SK-N-DZ (cell line): ENCODE measurements at places on chromosomes 12 and 14.

DNA sequence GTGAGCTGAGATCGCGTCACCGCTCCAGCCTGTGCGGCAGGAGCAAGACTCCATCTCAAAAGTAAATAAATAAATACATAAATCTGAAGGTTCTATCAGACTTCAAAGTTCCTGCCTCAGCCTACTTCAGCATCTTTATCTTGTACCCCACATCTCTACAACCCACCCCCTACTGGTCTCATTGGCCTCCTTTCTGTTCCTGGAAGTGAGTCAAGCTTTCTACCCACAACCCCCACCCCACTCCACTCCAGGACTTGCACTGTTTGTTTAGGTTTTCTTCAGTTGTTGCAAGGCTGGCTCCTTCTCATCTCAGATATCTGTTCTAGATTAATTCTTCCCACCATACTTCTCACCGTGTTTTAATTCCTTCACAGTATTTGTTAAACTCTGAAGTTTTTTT lies 714 bp upstream of the PSMC6 start:
- DNase-seq: peak; percentile 42

DNA sequence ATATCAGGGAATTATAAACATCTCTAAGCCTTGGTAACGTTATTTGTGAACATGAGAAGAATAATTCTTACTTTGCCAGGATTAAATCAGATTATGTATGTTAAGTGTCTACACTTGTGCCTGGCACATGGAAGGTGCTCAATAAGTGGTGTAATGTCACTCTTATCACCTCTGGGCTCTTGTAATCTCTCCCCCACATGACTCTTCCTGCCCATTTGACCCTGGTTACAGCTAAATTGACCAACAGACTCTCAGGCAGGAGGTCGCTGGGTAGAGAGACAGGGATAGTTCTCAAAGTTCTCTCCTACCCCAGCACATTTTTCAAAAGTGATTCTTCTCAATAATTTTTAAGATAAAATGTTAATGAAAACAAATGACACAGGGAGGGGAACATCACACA lies 137.8 kb upstream of the FRMD6 start:
- DNase-seq: no peak

- no peak for DNase-seq
Observed at GRCh38 chr14:24943024-24943423, 106.9 kb downstream of the STXBP6 start.

DNA sequence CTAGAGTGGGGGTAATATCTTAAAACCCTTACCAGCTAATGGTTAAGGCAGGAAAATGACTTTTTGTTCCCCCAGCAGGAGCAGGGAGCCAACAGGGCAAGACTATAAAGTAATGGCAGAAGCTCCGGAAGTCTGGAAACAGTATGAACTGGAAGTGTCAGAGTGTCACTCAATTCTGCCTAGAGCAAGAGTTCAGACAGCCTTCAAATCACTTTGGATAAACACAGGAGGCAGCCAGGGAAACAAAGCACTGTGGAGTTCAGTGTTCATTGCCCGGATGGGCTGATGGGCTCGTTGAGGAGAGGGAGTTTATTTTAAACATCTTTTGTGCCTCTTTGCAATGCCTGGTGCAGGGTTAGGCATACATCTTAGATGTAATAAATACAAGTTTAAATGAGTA lies 16.5 kb upstream of the DYRK2 start:
- no peak for DNase-seq

GRCh38 chr12:46702581-46703344 lies 123.0 kb downstream of the SLC38A4 start:
- DNase-seq: no peak

DNA sequence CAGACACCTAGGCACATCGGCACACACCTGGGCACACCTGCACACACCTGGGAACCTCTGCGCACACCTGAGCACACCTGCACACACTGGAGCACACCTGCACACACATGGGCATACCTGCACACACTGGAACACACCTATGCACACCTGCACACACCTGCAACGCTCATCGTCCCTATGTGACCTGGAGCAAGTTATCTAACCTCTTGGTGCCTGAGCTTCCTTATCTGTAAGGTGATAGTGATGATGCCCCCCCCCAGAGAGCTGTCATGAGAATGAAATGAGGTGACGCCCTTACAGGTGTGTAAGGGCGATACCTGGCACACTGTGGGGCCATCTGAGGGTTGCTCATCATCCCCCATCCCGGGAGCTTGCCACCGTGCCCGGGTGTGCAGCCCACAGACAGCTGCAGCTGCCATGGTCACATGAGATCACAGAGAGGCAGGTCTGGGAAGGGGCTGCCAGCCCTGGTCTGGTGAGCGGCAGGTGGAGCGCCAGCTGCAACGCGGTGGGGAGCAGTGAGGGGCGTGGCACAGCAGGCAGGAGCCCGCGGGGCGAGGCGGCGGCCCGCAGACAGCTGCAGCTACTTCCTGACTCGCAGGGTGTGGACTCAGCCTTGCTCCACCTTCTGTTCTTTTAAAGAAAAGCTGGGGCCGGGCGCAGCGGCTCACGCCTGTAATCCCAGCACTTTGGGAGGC lies 59.9 kb upstream of the FBRSL1 start:
- DNase-seq: peak; percentile 63

DNA sequence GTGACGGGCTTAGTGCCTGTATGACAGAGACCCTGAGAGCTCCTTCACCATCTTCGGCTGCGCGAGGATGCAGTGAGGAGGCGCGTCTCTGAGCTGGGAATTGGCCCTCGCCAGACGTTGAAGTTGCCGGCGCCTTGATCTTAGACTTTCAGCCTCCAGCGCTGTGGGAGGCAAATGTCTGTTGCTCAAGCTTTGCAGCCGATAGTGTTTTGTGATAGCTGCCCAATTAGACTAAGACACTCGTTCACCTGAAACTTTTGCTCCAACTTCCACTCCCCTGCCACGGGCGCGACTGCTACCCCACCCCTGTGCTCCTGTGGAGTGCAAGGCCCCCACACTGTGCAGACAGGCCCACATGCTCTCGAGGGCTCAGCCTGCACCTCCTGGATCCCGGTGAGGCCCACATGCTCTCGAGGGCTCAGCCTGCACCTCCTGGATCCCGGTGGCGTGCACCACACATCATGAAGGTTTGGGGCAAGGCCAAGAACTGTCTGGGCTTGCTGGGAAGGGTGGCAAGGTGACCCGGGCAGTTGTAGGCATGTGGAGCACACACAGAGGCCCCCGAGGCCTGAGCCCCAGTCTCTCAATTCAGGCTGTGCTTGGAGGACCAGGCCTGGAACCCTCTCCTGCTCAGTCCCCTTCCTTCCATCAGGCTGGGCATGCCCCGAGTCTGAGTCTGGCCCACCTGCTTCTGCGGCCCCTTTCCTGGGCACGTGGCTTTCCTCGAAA lies 324.6 kb downstream of the TMEM121 start:
- DNase-seq: no peak

DNA sequence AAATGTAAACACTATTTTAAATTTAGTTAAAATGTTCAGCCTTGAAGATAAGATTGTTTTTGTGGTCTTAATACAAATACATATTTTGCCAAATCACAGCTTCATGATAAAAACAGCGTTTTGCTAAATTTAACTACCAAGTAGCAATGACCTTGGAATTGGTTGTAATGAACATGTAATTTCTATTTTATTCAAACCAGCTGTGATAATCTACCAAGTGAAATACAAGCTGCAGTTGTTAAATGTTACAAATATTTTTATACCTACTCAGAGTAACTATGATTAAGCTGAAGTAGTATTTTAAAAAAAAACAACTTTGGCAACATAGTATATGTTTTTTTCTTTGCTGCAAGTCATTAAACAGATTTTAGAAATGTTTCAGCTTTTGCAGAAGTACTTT lies 96.2 kb downstream of the CPSF2 start:
- DNase-seq: no peak

DNA sequence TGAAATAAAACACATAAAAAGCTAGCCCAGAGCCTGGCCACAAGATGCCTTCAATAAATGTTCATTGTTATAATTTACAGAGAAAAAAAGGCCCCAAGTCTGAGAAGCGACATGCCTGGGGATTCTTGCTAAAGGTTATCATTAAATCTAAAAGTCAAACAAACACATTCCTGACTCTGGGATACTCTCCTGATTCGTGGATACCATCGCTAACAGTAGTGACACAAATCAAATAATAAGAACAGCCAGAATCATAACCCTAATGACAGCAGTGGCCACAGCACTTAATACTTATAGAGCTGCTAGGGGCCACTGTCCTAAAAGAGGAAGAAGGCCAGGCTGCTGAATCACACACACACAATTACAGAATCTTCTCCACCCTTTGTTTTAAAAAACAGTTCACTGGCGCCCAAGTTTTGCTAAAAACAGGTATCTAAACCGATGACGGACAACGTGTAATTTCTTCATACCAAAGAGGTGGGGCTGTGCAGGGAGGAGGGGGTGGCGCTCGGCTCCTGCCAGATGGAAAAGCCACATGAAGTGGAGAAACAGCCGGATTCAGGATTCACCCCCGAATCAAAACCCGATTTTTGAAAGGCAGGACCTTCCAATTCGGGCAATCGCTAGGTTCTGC lies 1.2 kb downstream of the CLIP1 start:
- DNase-seq: peak; percentile 38

DNA sequence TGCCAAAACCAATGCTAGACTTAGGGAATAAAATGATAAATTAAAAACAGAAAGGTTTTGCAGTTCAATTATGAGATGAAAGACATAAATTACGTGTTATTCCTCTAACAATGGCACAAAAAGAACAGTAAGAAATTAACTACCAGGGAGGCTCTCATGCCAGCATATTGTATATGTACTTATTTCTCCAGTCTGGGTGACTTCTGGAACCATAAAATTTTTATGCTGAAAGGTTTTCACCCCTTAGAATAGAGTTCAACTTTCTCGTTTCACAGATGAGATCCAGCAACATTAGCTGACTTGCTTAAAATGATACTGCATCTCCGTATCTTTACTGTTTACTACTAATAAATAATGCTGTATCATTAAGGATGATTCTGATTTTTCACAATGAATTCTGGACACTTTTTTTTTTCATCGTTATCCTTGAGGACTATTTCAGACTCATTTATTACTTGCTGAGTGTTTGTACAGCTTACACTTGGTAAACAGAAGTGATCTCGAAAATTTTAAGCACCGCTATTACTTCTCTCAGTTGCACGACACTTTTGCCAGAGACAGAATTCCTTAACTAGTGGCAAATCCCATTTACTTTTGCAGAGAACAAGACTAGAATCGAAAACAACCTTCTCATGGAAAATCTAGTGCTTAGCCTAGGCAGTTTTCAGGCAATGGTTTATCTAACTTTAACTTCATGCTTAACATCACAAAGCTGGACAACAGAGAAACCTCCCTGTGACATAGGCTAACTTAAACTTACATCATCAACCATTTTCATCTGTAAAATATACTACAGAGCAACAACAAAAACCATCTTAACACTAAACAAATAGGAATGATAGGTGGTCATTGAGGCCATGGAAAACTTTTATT lies 2.7 kb downstream of the RSRC2 start:
- no peak for DNase-seq

- DNase-seq: no peak
Observed at GRCh38 chr12:110669193-110669502, 19.8 kb downstream of the HVCN1 start.

- no peak for DNase-seq
Observed at GRCh38 chr14:32572867-32573150, 243.7 kb downstream of the AKAP6 start.

GRCh38 chr14:74575507-74575906 lies 36.5 kb downstream of the LTBP2 start:
- DNase-seq: no peak

DNA sequence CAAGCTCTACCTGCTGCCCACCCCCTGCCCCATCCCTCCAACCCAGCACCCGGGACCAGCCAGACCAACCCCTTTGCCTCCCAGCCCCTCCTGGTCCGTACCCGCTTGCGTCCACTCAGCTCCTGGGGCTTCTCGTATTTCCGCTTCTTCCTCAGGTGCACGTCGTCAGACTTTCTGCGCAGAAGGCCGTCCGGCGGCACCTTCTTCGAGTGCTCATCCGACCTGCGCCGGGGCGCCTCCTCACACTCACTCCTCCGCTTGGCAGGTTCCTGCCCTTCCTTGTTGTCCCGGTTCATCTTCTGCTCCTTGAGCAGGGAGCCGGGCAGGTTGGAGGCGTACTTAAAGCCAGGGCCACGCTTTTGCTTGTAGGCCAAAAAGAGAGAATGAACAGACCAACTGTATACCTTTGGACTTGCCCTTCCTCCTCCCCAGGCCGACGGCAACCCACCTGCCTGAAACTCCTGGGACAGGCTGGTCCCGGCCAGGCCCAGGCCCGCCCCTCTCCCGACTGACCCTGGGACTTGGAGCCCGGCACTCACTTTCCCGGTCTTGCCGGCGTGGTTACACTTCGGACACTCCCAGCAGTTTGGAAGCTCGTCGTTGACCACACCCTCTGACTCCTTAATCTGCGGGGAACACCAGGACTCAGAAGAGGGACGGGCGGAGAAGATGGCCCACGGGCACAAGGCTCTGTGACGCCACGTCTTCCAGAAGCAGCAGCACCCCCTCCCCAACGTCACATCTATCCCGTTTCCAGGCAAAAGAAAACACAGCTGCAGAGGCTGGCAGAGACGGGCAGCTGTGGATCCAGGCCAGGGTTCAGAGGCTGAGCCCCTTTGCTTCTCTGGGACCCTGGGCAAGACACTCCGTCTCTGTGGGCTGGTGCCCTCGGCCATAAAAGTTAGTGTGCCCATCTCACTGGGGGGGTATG lies 44.3 kb downstream of the RNF34 start:
- DNase-seq: no peak

DNA sequence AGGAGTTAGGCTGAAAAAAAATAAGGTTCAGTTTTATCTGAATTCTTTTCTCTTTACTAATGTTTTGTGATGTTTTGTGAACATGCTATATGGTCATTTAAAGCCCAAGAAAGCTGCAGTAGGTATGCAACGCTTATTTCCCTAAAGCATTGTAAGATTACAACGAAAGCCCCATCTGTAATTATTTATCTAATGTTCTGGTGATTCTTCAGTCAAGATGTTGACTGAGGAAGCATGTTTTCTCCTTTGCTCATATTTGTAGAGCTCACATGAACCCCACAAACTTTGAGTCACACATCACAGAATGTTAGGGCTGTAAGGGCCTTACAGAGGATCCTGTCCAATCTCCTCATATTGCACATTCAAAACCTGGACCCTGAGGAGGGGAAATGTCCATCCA lies 3.2 kb upstream of the TUBA1C start:
- no peak for DNase-seq

DNA sequence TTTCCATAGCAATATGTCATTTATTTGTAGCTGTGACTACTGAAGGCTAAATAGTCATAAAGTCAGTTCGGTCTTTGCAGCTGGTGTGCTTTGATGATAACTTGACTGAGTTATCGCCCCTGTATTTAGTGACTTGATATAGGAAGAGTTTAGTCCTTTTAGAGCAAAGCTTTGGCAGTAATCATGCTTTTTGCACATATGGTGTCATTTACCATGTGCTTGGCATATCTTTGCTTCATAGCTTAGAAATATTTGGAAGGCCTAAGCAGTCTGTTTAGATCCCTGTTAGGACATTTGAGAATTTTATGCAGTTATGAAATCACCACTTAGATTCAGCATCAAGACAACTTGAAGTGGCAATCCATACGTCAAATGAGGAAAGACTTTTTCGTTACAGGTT lies 31.6 kb downstream of the POLR3B start:
- no peak for DNase-seq

DNA sequence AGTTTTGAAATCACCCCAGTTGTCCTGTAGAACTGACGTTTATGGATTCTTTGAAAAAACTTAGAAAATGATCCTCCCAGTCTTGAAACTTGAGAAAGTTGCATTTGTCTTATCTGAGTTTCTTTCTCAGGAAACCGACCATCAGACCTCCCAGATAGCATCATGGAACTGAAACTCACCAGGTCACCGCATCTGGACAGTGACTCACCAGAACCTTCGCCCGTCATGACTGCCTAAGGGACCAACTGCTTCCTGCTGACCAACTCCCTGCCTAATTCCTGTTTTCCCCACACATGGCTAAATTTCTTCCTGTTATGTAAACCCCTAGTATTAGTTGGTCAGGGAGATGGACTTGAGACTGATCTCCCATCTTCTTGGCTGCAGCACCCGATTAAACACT lies 175.7 kb downstream of the RIMBP2 start:
- no peak for DNase-seq
